ENCODE measurements at places on chromosomes 4 and X.

GRCh38 chrX:108437349-108438109 lies 693 bp downstream of the COL4A6 start:
- no peak for DNase-seq

DNA sequence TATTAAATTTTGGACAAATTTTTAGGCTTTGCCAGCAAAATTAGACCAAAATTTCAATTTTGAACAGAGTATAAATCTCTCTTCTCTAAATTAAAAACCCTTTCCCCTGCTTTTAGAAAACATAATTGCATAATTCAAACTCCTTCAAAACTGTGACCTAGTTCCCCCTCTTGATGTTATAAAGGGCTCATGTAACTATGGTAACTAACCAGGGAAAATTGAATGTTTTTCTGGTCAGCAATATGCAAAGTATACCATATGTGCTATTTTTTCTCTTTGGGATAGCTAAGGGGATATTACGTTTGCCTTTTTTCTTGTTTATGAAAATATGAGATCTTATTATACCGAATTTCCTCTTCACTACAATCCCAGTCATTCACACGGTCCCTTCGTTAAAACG lies 5.1 kb upstream of the ING2 start:
- DNase-seq: no peak

DNA sequence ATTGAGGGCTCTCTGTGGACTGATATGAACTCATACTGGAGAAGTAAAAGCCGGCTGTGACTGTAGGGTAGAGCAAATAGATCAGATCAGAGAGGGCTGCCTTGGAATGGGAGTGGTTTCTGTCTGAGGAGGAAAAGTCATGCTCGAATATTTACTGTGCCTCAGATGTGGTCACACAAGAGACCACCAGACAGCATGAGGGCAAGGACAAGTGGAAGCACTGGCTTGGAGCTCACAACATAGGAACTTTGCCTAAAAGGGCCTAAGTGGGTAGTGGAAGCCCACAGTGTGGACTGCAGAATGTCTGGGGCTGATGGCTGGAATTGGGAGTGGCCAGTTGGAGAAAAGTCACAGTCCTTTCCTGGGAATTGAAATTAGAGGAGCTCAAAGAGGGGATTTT lies 19.8 kb downstream of the GLRB start:
- no peak for DNase-seq

DNA sequence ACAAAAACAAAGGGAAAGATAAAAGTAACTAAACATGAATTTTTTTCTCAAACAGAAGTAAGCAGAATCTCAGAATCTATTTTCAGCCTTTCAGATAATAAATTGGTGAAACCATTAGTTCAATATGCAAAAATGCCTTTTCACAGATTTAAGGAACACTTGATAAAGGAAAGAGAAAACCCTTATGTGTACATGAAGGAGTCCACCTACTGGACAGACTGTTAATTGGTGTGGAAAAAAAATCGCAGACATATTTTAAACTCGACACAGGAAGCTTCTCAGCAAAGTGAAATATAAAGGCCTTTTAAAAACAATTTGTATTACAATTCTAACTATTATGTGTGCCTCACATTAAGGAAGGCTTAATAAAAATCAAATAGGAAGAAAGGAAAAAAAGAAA lies 22.3 kb downstream of the COX7B2 start:
- DNase-seq: no peak

DNA sequence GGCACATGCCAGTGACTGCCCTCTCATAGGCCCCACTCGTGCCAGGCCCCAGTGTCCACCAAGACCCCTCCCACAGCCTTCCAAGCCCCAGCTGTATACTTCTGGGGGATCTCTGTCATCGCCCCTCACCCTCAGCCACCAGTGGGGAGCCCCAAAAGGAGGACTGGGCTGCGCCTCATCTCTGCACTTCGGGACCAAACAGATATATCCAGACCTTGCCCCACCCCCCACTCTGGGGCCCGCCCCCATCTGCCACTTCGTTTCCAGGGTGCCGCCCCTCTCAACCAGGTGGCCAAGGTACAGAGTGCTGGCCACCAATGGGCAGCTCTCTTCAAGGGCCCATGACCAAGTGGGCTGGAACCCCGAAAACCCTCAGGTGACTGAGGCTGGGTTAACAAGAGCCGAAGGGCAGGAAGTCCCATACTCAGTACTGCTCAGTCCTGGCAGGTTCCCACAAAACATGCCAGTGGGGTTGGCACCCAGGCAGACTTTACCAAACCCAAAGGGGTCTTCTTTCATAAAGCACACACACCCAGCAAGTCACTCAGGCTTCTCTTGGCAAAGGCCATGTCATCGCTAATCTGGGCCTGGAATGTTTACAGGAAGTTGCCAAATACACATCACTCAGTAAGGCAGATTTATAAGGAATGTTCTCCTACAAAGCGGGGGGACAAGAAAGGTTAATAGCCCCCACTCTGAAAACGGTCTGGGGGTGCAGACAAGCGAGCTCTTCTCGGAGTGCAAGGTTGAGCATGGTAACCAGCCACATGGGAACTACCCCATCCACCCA lies 4.4 kb downstream of the ZFYVE28 start:
- no peak for DNase-seq

DNA sequence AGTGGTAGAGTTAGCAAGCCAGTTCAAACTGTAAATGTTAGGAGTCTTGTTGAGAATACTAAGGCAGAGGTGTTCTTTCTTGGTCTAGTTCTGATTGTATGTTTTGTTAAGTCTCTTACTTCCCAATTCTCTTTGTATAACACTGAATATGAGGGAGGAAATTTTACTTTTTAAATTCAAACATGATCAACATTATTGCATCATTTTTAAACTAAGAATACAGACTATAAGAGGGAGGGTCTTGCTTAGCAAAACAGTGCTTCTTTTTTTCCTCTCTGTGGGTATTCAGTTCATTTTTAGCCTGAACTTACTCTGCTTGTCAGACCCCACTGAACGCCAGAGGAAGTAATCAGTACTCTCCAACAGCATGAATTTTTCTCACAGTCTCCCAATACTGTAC lies 198.0 kb downstream of the GABRG1 start:
- no peak for DNase-seq

- no peak for DNase-seq
These were observed 188.4 kb upstream of the CLNK start for GRCh38 chr4:10872833-10873517.

DNA sequence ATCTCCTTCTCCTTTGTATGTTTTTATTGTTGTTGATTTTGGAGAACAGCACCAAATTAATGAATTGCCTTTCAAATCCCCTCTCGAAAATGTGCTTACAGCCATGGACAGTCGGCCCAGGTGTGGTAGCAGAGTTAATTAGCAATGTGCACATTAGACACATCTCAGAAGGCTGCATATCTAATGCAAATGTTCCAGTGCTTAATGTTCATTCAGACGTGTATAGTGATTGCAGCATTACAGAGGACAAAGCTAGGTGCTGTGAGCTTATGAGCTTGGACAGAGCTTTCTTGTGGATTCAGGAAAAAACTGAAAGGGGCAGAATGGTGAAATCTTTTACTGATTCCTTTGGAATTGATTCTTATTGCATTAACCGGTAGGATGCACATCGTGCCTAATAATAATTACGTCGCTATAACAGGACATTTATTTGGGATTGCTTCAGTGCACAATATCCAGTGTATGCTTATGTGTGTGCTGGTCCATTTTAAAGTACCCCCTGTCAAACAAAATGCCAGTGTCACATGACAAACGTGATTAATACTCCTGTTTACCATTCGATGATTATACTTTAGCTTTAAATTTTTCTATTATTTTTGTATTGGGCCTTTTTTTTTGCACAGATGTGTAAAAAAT lies 552.9 kb upstream of the EPHA5 start:
- no peak for DNase-seq

- DNase-seq: no peak
These were observed 14.8 kb upstream of the CUL4B start for GRCh38 chrX:120575379-120576114.

DNA sequence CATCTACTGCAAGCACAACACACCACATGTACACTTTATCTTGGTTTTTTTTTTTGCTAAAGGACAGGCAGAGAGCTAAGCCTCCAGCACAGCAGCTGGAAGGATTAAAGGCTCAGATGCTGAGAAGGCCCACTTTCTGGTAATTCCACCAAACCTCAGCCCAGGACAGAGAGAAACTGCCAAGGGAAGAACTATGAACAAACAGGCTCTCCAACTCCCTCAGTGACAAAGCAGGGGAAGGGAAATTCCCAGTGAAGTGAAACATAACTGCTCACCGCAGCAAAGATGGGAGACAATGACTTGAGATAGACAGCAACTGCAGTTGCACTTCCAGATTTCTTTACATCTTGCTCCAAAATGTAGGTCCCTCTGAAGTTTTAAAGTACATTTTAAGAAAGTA lies 4.8 kb downstream of the PROM1 start:
- no peak for DNase-seq

DNA sequence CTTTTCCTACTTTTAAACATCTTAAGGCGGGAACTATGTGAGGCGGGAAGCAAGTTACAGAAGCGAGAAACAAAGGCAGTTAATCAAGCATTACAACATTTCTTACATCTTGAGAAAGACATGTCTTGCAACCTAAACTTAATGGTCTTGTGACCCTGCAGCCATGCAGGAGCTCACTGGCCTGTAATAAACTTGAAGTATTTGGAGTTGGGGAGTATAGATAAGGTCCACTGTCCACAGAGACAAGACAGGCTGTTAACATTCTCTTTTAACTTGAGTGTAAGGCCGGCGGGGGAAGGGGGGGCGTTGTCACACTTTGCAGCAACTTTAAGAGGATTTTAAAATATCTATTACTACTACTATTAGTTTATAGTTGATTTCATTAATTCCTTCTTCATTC lies 10.3 kb upstream of the UGT8 start:
- no peak for DNase-seq

GRCh38 chr4:96993560-96993959 lies 1149.7 kb downstream of the STPG2 start:
- DNase-seq: no peak
